ENCODE measurements at places on chromosomes 1 and 21. TPM values are rescaled to one million over a fixed set of nuclear protein-coding genes. Genes with fewer than 3 reads are reported as not detected.
A peak's percentile ranks its signal among the peaks of the same experiment; 100 is the strongest.

CC2D1B gene
- total RNA-seq, result 25.2 TPM

DNA sequence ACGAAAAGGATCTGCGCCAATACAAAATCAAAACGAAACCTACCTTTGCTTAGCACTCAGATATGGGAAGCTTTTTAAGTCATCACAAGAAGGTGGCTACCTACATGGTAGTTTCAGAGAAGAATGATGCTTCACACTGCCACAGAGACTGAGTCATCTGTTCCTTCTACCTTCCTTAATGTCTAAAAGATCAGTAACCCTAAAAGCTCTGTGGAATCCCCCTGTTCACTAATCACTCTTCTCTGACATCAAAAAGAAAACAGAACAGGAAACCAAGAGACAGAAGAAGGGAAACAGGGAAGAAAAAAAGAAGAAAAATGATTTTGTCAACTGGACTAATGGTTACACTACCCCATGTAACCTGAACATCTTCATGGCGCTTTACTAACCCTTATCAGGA lies 177.2 kb downstream of the SMYD3 start:
- no peak for DNase-seq

DNA sequence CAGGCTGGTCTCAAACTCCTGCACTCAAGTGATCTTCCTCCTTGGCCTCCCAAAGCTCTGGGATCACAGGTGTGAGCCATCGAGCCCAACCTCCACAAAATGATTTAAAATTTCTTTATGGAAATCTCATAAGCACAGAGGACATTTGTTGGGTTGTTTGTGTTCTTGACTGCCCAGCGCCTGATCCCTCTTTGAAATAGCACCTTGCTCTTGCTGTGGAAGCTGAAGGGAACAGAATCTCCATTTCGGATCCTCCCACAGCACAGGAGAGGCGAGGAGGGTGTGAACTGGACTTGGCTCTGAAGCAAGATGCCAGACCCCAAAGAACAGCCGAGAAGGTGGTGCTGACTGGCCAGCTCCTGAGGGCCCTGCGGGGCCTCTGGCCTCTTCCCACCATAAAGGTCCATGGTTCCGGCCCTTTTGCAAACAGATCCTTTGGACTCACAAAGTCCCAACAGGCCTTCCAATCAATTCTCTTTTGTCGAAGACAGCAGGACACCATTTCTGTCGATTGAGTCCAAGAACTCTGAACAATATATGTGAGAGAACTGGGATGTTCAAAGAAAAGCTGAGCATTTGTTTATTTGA lies 45.6 kb upstream of the COA6 start:
- DNase-seq, result no peak

KRTAP19-1 gene
- not detected for total RNA-seq

DNA sequence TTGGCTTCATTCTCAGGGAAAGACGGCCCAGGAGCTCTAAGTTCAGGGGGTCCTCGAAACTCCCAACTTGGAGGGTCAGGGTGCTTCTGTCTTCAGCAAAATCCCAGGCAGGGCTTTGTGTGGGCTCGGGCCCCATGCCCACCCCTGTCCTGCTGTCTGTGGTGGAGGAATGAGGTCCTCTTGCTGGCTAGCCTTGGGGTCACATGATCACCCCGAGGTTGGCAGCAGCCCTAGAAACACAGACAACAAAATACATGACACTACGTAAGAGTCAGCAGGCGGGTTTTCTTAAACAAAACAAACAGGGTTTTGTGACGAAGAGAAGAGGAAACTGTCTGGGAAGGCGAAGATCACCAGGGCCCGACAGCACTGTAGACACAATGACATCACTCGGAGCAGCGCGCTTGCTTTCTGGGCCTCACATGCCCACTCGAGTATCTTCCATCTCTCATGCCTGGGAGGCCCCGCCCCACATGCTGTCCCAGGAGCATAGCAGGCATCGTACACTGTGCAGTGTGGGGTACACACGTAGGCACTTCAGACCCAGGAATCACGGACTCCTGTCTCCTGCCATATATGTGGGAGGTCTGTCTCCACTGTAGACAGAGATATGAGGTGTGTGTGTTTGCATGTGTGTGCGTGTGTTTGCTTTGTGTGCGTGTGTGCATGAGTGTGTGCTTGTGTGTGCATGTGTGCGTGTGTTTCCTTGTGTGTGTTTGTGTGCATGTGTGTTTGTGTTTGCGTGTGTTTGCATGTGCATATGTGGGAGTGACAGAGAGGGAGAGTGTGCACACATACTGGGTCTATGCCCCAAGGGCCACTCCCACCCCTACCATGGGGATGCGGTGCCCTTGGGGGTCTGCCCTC lies 94.7 kb downstream of the SIK1 start:
- DNase-seq, result peak; percentile 65

Measured in Daoy (cell line).